ENCODE measurements at places on chromosomes 13 and 19.

DNA sequence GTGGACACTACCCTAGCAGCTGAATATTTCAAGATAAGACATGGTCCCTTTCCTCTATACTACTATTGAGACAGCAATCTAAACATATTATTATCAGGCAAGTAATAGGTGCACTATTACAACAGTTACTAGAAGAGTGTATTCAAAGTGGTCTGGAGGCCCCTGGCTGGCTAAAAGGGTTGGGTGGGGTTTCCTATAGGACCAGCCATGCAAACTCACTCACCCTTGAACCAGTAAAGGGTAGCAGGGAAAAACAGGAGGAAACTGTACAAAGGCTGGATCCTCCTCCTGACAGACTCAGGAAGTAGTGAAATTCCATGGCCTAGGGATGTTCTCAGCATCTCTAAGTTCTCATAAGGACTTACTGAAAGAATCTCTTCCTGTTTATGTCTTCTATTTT is 7.7 kb downstream of the SMAD9 start:
- no peak for DNase-seq

GRCh38 chr13:106143392-106143791 is 392.1 kb downstream of the EFNB2 start:
- DNase-seq: no peak

GRCh38 chr13:37587236-37587635 is 11.3 kb downstream of the POSTN start:
- no peak for DNase-seq

DNA sequence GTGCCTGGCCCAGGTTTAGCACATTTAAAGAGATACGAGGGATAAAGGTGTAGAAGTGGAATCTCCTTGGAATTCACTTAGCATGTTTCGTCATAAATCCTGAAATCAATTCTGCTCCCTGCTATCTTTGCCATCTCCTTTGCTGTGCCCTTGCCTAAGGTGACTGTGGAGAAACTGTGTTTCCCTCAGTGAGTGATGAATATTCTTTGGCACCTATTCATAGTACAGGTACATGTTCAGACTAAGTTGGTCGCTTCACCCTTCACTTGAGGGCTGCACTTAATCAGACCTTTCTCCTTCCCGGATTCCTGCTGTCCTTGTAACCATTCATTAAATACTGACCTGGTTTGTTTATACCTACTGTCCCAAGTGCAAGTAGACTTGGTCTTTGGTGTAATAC is 17.8 kb downstream of the PCCA start:
- DNase-seq: no peak

DNA sequence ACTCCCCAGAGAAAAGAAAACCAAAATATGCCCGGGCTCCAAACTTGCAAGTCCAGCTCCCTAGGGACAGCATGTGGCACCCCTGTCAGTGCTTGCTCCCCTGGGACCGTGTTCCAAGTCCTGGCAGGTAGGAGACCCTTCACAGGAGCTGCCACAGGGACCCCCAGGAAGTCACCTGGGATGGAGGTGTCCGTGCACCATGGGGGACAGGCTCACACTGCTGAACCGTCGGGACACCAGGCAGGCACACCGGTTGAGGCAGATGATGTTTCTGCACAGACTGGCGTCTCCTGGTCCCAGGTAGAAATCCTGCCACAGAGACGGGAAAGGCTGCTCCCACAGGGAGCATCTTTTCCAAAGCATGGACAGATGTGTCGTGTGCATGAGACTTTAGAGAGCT is 11.7 kb upstream of the PROZ start:
- no peak for DNase-seq

- DNase-seq: no peak
Observed at GRCh38 chr13:91701975-91702374, 303.6 kb downstream of the GPC5 start.

DNA sequence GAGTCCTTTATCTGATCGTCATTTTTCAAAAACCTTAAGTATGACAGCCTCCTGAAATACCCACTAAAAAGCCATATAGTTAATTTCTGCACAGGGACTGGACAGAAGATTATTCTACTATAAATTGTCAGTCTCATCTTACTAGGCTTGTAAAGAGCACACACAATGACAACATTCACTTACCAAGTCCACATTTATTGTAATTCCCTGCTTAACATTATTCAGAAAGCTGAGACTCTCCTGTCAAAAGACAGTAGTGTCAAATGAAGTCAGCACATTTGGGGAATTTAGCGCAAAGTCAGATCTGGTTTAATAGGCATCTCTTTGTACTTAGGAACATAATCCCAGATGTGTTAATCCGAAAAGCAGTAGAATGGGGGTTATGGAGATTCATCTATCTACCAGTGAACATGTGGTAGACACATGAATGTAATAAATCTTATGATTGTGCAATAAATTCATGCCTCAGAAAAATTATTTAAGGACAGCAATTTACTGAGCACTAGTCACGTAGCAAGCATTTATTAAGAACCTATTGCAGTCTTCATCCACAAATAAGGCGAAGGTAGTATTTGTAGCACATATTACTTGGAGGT is 224.6 kb upstream of the GPC6 start:
- no peak for DNase-seq

GRCh38 chr19:30228835-30229524 is 143.2 kb upstream of the ZNF536 start:
- peak; percentile 26 for DNase-seq

DNA sequence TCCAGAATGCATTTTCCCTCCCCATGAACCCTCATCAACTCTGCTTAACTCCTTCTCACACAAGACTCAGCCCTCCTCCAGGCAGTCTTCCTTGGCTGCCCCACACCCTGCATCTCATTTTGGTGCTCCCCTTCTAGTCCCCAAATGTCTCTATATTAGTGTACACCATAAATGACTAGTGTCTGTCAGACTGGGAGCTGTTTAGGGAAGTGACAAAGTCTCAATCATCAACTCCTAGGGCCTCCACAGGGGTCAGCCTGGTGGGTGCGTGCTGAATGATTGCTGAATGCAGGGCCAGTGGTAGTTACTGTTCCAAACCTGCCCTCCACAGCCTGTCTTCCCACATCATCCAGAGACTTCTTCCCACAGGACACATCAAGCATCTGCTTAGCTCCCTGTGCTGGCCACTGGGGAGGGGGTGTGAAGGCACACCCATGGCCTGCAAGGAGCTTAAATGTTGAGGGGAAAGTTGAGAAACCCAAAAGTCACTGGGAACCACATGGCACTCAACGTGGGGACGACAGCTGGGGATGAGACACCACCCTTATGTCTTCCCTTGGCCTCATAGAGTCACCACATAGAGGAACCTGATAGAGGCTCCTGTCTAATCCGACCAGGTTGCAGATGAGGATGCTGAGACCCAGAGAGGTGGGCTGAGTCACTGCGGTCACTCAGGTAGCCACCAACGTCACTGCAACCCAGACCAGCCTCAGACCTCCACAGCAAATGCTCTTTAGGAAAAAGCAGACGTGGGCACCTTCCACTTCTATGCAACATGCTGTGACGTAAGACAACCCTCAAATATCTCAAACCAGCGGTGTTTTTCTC is 79.3 kb upstream of the TM9SF2 start:
- DNase-seq: no peak

- no peak for DNase-seq
Observed at GRCh38 chr19:49863935-49864320, 3.4 kb downstream of the PNKP start.

DNA sequence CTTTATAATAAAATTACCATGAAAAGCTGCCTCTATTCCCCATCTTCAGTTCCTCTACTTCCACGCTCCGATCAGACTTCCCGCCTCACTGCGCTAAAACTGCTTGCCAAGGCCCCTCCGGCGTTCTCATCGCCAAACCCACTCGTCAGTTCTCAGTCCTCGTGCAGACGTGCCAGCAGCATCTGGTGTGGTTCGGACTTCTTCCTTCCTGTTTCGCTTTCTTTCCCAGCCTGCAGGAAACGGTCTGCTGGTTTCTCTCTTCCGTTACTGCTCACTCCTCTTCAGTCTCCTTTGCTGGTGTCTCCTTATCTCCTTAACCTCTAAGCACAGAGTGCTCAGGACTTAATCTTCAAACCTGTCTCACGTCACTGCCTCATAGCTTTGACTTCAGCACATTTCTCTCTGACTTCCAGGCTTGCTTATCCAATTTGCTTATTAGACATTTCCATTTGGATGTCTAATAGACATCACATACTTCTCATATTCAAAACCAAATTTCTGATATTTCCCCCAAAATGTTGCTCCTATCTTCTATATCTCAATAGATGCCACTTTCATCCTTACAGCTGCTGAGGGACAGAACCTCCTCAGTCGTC is 40.3 kb downstream of the RCBTB2 start:
- no peak for DNase-seq
